Activated T-helper 17 cell treated with anti-CD3 and anti-CD28 coated beads, Interleukin-2, amount 50 U/mL, for 72 hours (primary cell): ENCODE measurements at places on chromosomes 5 and 9. TPM values are rescaled to one million over a fixed set of nuclear protein-coding genes. Genes with fewer than 3 reads are reported as not detected.

Gene OR2Y1
- total RNA-seq: not detected

Gene GLDC
- 19.4 TPM for total RNA-seq

Gene SH3GL2
- not detected for total RNA-seq

Gene SLCO6A1
- not detected for total RNA-seq

Gene PCA3
- not detected for total RNA-seq

Gene TMEM171
- not detected for total RNA-seq

Gene RABEPK
- 42.1 TPM for total RNA-seq

Gene DND1
- 3.0 TPM for total RNA-seq

Gene HNRNPK
- total RNA-seq: 767 TPM

Gene AFAP1L1
- total RNA-seq: not detected

Gene LRRC19
- not detected for total RNA-seq

Gene PCDHA7
- not detected for total RNA-seq

Gene SLC36A2
- not detected for total RNA-seq

Gene ARL14EPL
- total RNA-seq: not detected

Gene SLC30A5
- 23.7 TPM for total RNA-seq

Gene TSSK1B
- total RNA-seq: not detected

Gene KCNMB1
- not detected for total RNA-seq

Gene ADGRV1
- total RNA-seq: 0.74 TPM

Gene KCNV2
- not detected for total RNA-seq

Gene SPATA24
- 5.6 TPM for total RNA-seq

Gene EIF4E1B
- total RNA-seq: not detected

Gene EQTN
- not detected for total RNA-seq
